ENCODE measurements at places on chromosomes 6 and 20. TPM values are rescaled to one million over a fixed set of nuclear protein-coding genes. Genes with fewer than 3 reads are reported as not detected.

Gene RFX6
- not detected for total RNA-seq

Gene LTB
- total RNA-seq, result 0.64 TPM

Gene WFDC10B
- total RNA-seq, result not detected

Gene L3MBTL1
- total RNA-seq, result 21.6 TPM

Gene MROH8
- 0.79 TPM for total RNA-seq

Gene GNRH2
- total RNA-seq, result 0.32 TPM

Gene SLC32A1
- total RNA-seq, result not detected

Gene MYL9
- total RNA-seq, result 49.3 TPM

Gene NKX2-2
- not detected for total RNA-seq

Gene GPLD1
- 2.1 TPM for total RNA-seq
